ENCODE measurements at places on chromosomes 5 and 9.
A peak's percentile ranks its signal among the peaks of the same experiment; 100 is the strongest.

GRCh38 chr5:139601429-139601828, 40.3 kb downstream of the UBE2D2 start:
- no peak for ATAC-seq

GRCh38 chr5:109601736-109602135, 88.0 kb upstream of the MAN2A1 start:
- ATAC-seq, result no peak

DNA sequence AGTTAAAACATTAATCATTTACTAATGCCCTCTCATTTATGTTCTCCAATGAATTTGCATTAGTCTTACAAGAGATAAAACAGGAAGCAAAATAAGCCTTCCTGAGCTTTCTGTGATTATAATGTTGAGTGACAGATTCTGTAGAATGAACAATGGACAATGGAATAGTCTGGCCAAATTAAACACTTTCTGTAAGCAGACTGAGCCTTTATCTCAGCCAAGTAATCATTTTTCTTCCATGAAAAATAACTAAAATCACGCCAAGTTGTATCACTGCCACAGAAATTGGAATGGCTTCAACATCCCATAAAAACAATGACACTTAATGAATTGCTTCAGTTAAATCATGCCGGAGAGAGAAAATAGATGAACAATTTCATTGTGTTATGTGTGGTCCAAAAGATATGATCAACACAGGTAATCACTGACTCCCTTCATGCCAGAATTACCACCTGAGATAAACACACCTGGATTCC, 63.0 kb downstream of the TSSK1B start:
- no peak for ATAC-seq

GRCh38 chr5:170216257-170216864, 16.4 kb upstream of the C5orf58 start:
- ATAC-seq, result peak; percentile 48

GRCh38 chr5:117160391-117160790, 585.8 kb upstream of the SEMA6A start:
- no peak for ATAC-seq

GRCh38 chr5:57276353-57276752, 102.5 kb downstream of the GPBP1 start:
- no peak for ATAC-seq

DNA sequence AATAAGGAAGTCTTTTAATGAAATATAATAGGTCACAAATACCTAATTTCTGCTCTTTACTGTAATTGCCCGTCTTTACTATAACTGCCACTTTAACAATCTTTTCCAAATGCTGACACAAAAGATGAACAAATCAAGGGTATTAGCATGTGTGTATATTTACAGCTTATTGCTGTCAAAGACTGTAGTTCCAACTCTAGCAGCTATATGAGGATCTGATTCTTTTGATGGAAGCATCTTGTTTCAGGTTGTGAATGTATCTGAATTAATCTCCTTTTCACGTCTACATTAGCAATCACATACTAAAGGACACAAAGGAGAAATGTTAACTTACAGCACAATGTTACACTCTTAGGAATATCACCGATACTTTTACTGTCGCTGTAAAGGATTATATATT, 27.9 kb downstream of the RFX3 start:
- no peak for ATAC-seq

DNA sequence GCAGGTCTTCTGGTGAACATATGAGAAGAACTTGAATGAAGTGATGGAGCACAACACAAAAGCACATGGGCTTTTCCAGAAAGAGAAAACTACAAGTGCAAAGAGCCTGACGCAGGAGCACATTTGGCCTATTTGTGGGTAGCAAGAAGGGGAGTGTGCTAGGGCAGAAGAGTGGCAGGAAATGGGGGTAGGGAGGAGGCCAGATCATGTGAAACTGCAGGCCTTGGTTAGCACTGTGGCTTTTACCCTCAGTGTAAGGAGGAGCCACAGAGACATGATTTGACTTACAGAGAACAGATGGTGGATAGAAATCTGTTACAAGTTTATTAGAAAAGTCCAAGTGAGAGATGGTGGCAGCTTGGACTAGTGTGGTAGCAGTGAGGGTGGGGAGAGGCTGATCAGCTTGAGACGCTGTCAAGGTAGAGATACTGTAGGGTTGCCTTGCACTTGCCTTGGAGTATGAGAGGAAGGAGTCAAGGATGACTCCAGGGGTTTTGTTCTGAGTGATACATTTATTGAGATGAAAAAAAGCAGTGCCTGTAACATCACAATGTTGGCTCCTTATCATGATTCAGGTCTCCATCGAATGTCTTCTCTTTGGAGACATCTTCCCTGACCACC, 126.7 kb downstream of the PPP2R2B start:
- ATAC-seq, result no peak

DNA sequence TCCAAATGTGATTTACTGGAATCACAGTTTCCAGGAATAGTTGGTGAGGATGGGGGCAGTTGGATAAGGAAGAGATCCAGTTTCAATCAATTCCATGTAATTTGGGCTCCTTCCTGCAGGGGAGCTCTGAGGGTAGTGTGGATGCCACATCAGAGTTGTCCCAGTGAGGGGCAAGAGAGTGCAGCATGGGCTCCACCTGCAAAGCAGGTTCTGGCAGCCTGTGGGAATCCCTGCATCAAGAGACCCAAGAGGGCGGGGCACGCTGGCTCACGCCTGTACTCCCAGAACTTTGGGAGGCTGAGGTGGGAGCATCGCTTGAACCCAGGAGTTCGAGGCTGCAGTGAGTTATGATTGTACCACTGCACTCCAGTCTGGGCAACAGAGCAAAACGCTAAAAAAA, 188.5 kb downstream of the CACNA1B start:
- ATAC-seq, result no peak

- no peak for ATAC-seq
Observed at GRCh38 chr5:89452081-89452480, 569.1 kb upstream of the MEF2C start.

GRCh38 chr5:150579462-150580400, 60.7 kb upstream of the SYNPO start:
- no peak for ATAC-seq

DNA sequence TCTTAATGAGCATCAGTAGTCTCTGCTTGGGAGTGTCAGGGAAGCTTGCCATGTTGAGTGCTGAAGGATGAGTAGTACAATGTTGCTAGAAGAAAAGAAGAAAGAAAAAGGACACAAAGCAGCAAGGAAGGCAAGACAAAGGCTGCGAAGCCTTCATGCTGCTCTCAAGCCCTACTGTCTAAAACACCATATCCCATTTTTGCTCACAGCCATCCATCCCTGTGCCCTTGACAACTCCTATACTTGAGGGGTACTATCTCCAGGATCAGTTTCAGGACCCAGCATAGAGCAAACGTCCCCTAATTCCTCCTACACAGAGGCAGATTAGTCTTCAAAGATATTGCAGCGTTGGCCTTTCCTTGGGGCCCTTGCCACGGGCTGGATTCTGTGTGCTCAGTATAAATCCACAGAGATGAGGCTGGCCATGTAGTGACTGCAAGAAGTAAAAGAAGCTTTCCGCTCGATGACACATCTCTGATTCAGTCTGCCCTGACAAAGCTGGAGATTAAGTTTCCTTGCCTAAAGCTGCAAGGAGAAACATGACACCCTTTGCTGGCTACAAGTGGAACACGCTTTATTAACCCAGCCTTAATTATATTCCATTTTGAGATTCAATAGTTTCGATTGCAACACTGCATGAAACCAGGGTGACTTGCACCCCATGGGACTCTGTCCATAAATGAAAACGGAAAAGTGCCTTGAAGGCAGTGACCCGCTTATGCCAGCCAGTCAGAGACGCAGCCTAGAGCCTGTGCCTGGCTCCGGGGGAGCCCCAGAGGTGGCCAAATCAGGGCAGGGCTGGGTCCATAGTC, 304.6 kb downstream of the ACTL7B start:
- no peak for ATAC-seq

DNA sequence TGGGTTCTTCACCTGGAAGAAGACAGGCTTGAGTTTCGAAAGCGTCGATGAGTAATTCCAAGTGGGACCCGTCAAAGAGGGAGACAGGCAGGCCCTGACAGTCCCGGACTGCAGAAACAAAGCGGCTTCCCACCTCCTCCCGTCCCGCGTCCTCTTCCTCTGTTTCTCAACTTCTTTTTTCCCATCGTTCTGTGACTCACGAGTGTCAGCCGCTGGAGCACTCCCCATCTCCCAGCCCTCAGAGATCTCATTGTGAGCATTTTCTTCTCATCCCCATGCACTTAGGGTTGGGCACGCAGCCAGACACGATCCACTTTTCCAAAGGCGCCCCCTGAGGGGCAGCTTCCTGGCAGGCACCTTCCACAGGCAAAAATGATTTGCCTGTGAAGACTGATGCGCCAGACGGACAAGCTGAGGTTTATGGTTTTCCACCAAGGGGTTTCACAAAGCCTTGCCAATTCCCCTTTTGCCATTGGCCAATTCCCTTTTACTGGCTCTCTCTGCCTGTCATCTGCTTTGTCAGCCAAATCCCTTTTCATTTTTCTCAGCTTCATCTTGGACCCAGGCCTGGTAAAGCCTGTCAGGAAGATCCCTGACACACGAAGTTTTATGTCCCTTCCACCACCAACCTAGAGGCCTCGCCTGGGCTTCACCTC, 86.5 kb upstream of the ANKRD55 start:
- peak; percentile 81 for ATAC-seq

DNA sequence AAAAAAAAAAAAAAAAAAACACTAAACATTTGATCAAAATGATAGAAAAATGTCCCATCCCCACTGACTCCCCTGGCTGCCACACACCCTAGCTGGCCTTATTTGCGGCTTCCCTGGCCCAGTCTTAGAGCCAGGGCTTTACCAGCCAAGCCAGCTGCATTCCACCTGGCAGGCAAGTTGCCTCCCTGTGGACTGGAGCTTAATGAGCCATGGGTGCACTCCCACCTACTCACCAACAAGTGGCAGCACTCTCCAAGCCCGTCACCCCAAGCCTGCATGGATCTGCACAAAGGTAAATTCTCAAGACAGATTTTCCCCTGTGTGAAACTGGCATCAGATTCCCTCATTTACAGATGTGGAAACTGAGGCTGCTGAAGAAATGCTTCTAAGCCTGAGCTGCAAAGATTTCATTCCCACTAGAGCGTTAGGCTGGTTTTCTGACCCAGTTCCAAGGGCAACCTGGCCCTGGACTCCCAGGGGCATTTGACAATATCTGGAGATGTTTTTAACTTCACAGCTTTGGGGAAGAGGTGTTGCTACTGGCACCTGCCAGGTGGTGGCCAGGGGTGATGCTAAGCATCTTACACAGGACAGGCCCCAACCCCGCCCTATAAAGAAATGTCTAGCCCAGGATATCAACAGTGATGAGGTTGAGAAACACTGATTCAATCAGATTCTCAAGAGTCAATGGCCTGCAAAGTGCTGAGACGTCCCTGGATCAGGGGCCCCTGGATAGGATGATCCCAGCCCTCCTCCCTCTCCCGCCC, 21.9 kb upstream of the VDAC1 start:
- no peak for ATAC-seq

DNA sequence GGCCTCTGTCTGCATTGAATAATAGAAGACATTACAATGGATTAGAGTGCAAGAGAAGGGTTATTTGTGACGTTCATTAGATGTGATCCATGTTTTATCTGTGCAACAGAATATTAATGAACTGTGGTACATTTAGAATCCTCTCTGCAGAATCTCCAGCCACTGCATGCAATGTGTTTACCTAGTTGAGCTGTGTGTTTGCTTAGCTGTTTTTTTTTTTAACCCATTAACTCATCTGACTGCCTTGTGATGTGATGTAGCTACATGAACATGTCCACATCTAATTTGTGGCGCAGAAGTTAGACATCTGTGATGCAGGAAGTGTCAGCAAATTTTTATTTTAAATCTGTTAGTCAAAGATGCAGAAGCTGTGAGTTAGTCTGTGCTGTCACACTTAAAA, 236.9 kb downstream of the CD180 start:
- ATAC-seq, result no peak

Measured in gastroesophageal sphincter (tissue), 4 donors.